ENCODE measurements at places on chromosomes 7 and 10. TPM values are rescaled to one million over a fixed set of nuclear protein-coding genes. Genes with fewer than 3 reads are reported as not detected.

Gene POP7
- total RNA-seq = 19.5 TPM

Gene CYP2C19
- not detected for total RNA-seq

Gene JMJD1C
- 97.8 TPM for total RNA-seq

Gene ALOX5
- not detected for total RNA-seq

Gene ABCC2
- total RNA-seq = 1.0 TPM

Gene NEUROD6
- total RNA-seq = not detected

Gene HOGA1
- total RNA-seq = 0.44 TPM

All from placental pericyte (primary cell).